ENCODE measurements at places on chromosomes 12 and 14.
A peak's percentile ranks its signal among the peaks of the same experiment; 100 is the strongest.

DNA sequence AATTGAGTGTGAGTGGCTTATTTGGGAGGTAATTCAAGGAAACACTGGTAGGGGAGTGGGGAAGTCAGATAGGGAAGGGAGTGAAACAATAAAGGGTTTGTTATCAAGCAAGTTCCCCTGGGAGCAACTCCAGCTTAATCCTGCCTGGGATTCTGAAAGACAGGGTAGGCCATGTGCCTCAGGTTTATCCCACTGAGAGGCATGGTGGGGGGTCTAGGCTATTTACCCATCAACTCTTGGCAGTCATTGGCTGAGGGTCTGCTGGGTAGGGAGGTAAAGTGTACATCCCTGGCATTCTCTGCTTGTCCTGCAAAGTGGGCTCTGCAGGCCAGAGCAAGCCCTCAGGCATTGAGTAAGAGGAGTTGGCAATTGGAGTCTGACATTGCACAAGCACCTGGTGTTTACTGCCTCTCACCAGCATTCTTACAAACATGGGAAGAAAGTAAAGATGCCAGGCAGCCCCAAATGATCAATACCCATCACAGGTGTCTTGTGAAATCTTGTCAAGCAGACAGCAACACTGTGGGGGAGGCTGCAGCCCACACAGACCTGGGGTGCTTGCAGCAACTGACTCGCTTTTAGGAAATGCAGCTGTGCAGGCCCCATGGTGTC lies 169.3 kb downstream of the KTN1 start:
- H3K4me1 ChIP-seq = no peaks in the 10 kb centered on the region
- H3K4me3 ChIP-seq = no peak overlapping the region
- DNase-seq = no peak
- H3K27me3 ChIP-seq = no peaks in the 10 kb centered on the region

GRCh38 chr12:93650626-93651025 lies 26.5 kb upstream of the CRADD start:
- no peak overlapping the region for H3K4me3 ChIP-seq
- no peaks in the 10 kb centered on the region for H3K36me3 ChIP-seq
- H3K27ac ChIP-seq = no peak overlapping the region
- H3K4me1 ChIP-seq = no peaks in the 10 kb centered on the region
- H3K27me3 ChIP-seq = no peaks in the 10 kb centered on the region

DNA sequence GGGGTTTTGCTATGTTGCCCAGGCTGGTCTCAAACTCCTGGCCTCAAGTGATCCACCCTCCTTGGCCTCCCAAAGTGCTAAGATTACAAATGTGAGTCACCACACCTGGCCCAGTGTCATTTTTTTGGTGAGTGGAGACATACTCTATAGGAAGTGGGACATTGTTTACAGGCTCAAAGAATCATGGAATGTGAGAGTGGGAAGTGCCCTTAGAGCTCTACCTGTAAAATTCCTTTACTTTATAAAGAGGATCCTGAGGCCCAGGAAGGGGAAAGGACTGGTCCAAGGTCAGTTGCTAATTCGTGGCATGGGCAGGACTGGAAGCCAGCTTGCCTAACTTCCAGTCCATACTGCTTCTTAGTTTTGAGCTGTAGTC lies 8.7 kb upstream of the ADCK1 start:
- H3K4me1 ChIP-seq = no peaks in the 10 kb centered on the region
- H3K36me3 ChIP-seq = no peaks in the 10 kb centered on the region
- no peak overlapping the region for H3K4me3 ChIP-seq
- no peak for DNase-seq

DNA sequence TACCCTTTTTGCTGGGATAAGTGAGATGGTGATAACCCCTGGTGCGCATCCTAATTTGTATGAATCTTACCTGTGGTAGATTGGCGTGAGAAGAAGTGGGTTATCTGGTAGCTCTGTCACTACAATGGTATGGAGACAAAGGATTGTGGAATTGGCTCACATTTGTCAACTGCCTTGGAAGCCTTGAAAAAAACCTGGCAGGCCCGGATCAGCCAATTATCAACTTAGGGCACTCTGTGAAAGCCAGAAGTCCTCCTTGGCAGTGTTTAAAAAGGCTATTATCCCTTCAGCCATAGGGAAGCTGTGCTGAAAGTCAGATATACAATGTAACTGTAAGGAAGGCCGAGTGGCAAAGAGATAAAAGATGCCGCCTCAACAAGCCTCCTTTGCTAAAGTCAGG lies 56.5 kb downstream of the WASHC3 start:
- H3K27me3 ChIP-seq = no peaks in the 10 kb centered on the region
- no peak overlapping the region for H3K4me3 ChIP-seq

GRCh38 chr12:32494656-32495055 lies 95.3 kb downstream of the FGD4 start:
- no peak for DNase-seq
- H3K4me1 ChIP-seq = no peaks in the 10 kb centered on the region
- no peaks in the 10 kb centered on the region for H3K27me3 ChIP-seq
- no peak overlapping the region for H3K4me3 ChIP-seq

DNA sequence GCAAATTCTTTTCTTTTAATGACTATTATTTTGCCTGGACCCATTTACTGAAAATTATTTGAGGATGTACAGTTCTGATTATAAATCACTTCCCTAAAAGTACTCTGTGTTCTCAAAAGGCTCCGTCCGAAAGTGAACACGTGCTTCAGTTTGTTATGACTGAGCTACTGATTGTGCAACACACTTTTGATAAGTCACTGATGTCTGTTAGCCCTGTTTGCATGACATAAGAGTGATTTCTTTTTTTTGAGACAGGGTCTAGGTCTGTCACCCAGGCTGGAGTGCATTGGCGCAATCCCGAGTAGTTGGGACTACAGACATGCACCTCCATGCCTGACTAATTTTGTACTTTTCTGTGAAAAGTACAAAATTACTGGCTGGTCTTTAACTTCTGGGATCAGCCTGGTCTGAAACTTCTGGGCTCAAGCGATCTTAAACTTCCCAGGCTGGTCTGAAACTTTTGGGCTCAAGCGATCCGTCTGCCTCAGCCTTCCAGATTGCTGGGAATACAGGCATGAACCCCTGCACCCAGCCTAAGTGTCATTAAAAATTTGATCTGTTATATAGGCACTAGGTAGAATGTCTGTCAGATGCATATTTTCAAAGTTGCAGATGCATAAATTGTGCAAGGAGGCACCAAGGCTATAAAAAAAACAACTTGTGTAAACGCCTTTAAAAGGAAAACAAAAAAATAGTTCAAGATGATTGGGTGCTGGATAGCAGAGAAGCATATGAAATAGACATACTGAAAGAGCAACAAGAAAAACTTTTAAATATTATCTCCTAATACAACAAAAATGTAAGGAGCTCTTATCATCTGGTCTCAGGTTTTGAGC lies 111.5 kb downstream of the SRGAP1 start:
- H3K36me3 ChIP-seq = no peaks in the 10 kb centered on the region
- no peaks in the 10 kb centered on the region for H3K4me1 ChIP-seq
- no peaks in the 10 kb centered on the region for H3K27me3 ChIP-seq

DNA sequence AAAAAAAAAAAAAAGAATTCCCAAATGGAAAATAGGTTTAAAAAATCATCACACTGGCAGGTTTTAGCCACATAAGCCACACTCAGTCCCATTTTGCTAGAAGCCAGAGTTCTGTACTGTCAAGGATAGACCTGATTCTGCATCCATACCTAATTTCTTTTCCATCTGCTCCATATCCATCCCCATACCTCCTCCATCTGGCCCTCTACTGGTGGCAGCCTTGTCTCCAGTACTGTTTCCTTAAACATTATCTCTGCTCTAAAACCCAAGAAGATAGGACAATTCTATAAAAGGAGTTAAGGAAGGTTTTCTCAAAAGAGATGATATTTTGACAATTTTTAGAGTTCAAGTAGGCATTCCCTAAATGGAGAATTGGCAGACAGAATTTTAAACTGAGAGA lies 26.0 kb upstream of the RXYLT1 start:
- H3K27me3 ChIP-seq = no peaks in the 10 kb centered on the region
- H3K27ac ChIP-seq = no peak overlapping the region
- H3K4me3 ChIP-seq = no peak overlapping the region
- no peaks in the 10 kb centered on the region for H3K4me1 ChIP-seq
- DNase-seq = no peak

GRCh38 chr12:49059045-49059298 lies 1.6 kb downstream of the KMT2D start:
- DNase-seq = no peak
- H3K4me1 ChIP-seq = peaks cover 31% of the 10 kb centered on the region
- H3K27ac ChIP-seq = peak overlapping the region; percentile 98
- H3K27me3 ChIP-seq = no peaks in the 10 kb centered on the region
- H3K36me3 ChIP-seq = peaks cover 11% of the 10 kb centered on the region
- H3K4me3 ChIP-seq = peak overlapping the region; percentile 96

DNA sequence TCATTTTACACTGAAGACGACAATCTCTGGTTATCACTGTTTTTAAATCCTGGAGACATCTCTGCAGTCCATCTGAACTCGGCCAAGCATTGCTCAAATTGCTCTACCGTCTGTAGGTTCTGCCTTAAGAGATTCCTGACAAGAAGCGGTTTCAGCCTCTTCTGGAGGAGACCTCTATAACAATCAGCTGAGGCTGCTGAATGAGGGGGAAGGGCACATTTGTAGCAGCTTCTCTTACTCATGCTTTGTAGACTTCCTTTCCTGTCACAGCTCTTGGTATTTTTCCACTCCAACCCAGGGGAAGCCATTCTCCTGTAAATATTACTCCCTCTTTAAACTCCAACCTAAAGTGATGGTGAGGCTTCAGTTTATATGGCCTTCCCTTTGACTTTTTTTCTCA lies 3.0 kb downstream of the ARG2 start:
- H3K4me3 ChIP-seq = no peak overlapping the region
- no peaks in the 10 kb centered on the region for H3K36me3 ChIP-seq
- peak overlapping the region; percentile 78 for H3K27ac ChIP-seq

- no peak for DNase-seq
- H3K27me3 ChIP-seq = no peaks in the 10 kb centered on the region
- no peaks in the 10 kb centered on the region for H3K36me3 ChIP-seq
- no peak overlapping the region for H3K27ac ChIP-seq
- H3K4me3 ChIP-seq = no peak overlapping the region
Measured at GRCh38 chr12:88604646-88605045, 24.4 kb upstream of the KITLG start.

DNA sequence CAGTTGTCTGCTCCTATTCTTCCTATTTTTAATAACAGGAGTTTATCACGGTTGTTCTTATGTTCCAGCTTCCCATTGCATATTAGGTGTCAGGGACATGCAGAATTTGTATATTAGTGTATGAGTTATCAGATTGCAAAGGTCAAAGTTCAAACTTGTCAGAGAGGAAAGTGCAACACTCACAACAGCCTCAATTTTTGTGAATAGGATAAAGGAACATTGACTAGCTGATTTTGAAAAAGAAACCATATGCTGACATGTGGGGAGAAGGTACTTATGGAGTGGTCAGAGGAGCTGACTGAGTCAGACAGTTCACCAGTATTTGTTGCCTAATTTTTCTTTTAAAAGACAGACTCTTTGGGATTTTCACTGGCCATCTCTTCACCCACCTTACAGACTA lies 222.1 kb downstream of the C12orf50 start:
- no peak overlapping the region for H3K27ac ChIP-seq
- no peak for DNase-seq
- H3K36me3 ChIP-seq = no peaks in the 10 kb centered on the region
- no peaks in the 10 kb centered on the region for H3K4me1 ChIP-seq
- H3K4me3 ChIP-seq = no peak overlapping the region
- no peaks in the 10 kb centered on the region for H3K27me3 ChIP-seq

DNA sequence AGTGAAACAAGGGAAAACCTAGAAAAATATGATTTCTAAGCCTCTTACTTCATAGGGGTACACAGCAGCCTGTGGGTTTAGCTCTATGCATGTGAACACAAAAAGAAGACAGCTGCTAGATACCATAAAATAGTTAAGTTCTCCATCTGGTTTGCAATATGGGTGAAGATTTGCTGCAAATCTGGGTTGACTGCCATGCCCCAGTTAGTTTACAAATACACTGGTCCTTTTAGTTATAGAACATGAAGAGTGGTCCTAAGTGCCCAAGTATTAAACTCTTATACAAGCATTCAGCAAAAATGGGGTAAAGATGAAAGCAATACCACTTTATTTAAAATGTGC lies 176.1 kb downstream of the AEBP2 start:
- no peak for DNase-seq
- H3K27me3 ChIP-seq = no peaks in the 10 kb centered on the region
- no peak overlapping the region for H3K4me3 ChIP-seq
- H3K4me1 ChIP-seq = peaks cover 2% of the 10 kb centered on the region
- no peaks in the 10 kb centered on the region for H3K36me3 ChIP-seq

DNA sequence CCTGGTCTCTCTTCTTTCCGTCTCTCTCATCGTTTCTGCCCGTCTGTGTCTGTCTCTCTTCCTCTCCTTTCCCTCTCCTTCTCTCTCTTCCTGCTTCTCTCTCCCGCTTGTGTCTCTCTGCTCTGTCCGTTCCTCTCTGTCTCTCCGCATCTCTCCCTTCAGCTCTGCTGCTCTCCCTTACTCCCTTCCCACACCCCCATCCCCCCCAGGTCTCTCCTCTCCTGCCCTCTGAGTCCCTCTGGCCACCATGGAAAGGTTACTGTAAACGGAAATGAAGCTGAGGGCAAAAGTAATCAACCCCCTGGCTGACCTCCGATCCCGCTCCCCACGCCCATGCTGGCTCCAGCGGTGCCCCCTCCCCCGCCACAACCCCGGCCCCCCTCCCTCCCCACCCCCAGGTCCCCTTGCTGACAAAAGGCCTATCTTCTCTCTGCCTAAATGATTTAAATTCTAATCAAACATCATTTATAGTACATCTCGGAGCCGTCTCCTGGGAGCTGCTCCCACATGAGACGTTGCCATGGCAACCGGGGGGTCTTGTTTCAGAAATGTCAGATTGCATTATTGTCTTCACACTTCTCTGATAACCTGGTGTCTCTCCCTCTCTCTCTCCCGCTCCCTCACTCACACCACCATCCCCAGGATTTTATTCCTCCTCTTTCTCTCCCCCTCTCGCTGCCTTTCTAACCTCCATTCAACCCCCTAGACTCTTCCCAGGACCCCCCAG lies 203.8 kb downstream of the RBM19 start:
- no peaks in the 10 kb centered on the region for H3K36me3 ChIP-seq
- no peaks in the 10 kb centered on the region for H3K4me1 ChIP-seq
- no peak for DNase-seq
- H3K27ac ChIP-seq = no peak overlapping the region
- H3K27me3 ChIP-seq = no peaks in the 10 kb centered on the region

DNA sequence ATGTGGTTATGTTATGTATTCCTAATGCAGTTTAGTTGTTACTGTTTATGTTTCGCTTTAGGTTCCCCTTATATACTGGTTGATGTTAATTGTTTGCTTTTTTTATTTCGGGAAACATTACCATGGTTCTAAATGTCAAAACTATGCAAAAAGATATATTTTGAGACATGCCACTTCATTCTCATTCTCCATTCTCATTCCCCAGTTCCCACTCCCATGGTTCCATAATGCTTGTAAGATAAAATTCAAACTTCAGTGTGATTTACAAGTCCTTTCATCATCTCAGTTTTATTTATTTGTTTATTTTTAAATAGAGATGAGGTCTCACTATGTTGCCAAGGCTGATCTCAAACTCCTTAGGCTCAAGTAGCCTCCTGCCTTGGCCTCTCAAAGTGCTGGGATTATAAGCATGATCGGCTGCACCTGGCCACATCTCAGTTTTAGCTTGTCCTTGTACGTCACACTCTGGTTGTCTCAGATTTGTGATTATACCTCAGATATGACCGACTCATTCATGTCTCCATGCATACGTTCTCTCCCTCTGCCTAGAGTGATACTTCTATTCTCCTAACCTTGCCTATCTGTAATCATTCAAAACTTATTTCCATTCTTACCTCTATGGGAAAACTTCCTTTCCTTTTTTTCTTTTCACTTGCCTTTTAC lies 407.8 kb upstream of the RGS6 start:
- no peak overlapping the region for H3K4me3 ChIP-seq
- no peak for DNase-seq
- no peaks in the 10 kb centered on the region for H3K27me3 ChIP-seq
- H3K4me1 ChIP-seq = peaks cover 11% of the 10 kb centered on the region
